ENCODE measurements at places on chromosomes 7 and 10. TPM values are rescaled to one million over a fixed set of nuclear protein-coding genes. Genes with fewer than 3 reads are reported as not detected.

Gene MOGAT3
- not detected for total RNA-seq

Gene AKR1D1
- total RNA-seq = not detected

Gene GATA3
- not detected for total RNA-seq

Gene PLCE1
- 7.0 TPM for total RNA-seq

Gene ELOVL3
- total RNA-seq = not detected

Gene OSBPL3
- 8.0 TPM for total RNA-seq

Gene COBL
- total RNA-seq = not detected

Gene MYOZ1
- total RNA-seq = 0.78 TPM

Gene POP7
- 26.3 TPM for total RNA-seq

Gene CPED1
- total RNA-seq = 3.4 TPM

Gene NEUROG3
- not detected for total RNA-seq

Gene AGR3
- total RNA-seq = not detected

Gene SMIM30
- total RNA-seq = 43.9 TPM

Gene MYPN
- 1.0 TPM for total RNA-seq

Gene LAMB1
- total RNA-seq = 1,014 TPM

Gene RET
- total RNA-seq = 0.43 TPM

Gene PON1
- total RNA-seq = not detected

Gene CYP2W1
- not detected for total RNA-seq
